ENCODE measurements at places on chromosomes 12 and 14.

DNA sequence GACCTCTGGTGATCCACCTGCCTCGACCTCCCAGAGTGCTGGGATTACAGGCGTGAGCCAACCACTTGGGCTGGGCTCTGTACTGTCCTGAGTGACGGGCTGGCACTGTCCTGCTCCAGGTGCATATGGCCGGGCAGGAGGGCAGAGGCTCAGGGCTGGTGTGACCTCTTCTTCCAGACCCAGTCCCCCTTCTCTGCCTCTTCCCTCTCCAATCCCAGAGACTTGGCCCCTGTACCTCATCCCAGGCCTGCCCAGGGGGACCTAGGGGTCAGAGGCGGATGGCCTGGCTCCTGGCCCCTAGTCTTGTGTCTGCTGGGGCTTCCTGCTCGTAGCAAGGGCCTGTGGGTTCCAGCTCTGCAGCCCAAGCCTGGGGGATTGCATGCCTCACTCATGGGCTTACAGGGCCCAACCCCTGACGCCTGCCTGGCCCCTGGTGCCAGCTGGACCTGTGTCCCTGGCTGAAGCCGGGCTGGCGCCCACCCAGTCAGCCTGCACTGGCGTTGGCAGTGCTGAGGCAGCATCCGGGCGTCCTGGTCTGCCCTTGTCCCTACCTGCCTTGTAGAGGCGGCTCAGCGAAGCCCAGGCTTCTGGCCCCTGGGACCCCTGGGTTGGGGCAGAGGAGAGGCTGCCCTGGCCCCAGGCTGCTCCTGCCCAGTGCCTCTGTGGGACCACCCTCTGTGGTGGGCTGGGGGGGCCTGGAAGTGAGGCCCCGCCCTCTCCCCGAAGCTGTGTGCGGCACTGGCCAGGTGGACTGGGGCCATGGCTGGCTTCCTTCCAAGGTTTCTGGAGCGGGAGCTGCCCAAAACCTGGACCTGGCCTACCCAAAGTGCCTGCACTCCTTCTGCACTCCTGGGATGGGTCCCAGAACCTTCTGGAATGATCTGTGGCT, 4.3 kb downstream of the TEDC1 start:
- DNase-seq: no peak

DNA sequence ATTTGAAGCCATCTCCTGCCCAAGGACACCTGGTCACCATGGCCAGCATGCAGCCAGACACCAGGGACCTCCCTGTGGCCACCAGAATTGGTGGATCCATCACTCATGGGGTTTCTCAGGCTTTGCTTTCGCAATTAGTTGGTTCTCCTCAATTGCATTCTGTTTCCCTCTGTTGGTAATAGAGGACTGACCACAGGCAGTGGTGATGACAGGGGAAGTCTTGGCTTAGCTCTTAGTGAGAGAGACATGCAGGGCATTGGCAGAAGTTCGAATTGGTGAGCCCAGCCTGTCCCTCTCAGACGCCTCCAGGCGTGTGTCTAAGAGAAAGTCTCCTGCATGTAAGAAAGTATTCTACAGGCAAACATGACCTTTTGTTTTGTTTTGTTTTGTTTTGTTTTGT, 21.3 kb downstream of the HCAR2 start:
- DNase-seq: no peak

DNA sequence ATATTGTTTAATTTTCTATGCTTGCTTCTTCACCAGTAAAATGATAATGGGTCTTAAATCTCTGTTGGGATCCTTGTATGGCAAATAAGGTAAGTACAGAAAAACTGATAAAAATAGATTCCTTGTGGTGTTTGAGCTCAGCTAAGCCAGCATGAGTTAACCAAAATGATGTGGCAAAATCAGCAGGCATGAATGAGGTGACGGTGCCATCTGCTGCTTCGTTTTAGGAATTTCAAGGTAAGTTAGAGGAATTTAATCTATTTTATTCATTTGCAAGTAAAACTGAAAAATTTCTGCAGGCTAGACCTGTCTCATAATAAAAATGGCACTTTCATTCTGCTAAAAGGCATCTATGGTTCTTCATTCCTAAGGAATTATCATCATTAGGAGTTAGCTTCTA, 10.0 kb upstream of the CLEC7A start:
- DNase-seq: no peak

DNA sequence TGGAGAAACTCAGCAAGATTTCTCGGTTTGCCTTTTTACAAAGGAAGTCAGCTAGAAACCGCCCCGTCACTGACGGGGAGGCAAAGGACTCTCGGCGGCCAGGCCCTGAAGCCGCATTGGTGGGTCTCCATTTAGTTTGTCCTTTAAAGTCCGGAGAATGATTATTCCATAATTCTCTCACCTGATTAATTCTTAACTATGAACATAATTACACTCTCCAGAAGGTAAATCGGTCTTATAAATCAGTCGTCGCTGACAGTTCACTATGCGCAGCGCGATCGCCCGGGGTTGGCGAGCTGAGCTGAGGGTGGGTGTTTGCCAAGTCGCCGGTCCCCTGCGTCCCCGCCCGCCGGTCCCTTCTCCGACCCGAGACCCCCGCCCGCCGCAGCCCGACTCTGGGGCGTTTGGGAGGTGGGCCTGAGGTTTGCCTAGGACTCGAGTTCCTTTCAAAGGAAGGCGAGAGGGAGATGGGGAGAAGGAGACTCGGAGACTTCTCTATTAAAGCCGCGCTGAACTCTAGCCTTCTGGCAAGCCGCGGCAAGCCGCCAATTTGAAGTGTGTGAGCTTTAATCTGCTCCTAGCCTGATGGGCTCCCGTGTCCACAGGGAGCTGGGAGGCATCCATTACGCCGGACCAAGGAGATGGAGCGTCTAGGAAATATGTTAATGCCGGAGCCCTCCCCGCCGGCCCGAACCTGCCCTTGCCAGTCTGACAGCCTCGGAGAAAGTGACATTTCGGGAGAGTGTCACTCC, 392.9 kb downstream of the NOVA1 start:
- DNase-seq: no peak

DNA sequence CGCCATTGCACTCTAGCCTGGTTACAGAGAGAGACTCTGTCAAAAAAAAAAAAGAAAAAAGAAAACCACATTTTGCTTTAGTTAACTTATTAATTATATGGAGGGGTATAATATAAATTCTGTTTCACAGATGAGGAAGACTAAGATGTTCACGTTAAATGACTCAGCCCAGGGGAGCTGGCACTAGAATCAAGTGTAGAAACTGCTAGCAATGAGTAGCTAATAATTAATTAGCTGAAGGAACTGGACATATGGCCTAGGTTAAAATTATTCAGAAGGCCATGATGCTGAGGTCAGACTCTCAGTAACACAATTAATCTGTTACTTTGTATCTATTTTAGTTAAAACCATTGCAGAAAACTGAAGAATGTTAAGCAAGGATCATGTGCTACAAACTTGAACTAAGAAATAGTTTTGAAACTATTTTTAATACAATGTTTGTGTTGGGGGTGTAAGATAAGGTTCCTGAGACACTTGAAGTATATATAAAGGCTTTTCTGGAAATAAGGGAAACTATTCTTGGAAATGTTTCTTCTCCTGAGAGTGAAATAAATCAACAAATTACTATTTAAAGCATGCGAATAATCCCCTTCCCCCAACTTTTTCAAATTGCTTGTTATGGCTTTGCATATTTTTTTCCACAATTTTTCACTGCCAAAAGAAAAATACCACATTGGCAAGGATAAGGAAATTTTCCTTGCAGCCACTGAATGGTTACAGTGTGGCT, 589.3 kb downstream of the SOX5 start:
- DNase-seq: peak; percentile 7

GRCh38 chr12:106035421-106035820, 103.3 kb downstream of the NUAK1 start:
- no peak for DNase-seq

GRCh38 chr14:45679853-45680252, 426.9 kb upstream of the MIS18BP1 start:
- peak; percentile 46 for DNase-seq

DNA sequence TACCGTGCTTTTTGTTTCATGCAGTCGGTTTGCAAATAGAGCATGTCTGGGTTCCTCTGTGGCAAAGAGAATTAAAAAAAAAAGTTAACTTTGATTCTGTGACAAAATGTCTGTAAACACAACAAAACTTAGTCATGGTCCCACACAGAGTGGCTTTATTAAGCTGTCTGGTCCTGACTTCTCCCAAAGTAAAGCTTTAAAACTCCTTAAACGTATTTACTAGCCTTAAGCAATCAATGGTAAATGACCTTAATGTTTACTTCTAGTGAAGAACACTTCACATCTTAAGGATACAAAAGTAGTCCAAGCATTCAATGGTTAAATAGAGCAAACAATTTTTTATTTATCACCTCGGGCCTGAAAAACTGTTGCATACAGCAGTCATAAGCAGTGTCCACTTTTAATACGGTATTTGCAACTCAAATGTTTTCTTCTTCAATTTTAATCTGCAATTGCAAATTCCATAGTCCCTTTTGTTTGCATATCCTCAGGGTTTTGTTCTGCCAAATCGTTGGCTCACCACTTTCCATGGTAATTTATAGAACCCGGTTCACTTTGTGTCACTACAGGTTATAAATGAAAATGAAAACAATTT, 453.0 kb upstream of the MIS18BP1 start:
- DNase-seq: no peak

- DNase-seq: no peak
Measured at GRCh38 chr14:64997108-64997794, 10.6 kb downstream of the FNTB start.

GRCh38 chr12:119460876-119461275, 126.3 kb downstream of the CCDC60 start:
- no peak for DNase-seq

DNA sequence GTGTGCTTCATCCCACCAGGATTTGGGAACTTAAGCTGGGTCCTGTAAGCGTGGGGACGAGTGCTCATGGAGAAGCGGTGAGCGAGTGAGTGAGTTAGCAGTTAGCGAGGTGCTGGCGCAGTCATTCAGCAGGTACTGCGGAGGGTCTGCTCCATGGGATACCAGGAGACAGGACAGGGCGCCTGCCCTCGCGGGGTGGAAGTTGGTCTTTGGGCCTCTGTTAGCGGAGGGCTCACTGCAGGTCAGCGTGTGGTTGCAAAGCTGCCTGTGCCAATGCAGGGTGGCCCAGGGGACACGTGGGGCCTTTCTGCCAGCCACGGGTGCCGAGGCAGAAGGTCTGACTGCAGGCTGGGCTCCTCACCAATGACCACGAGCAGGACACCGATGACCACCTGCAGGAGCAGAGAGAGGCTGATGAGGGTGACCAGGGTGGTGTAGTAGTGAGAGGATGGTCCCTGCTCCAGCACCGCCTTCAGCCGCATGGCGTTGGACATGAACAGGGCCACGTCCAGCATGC, 97.6 kb downstream of the NINJ2 start:
- DNase-seq: no peak

GRCh38 chr14:89767861-89768268, 186.7 kb downstream of the EFCAB11 start:
- peak; percentile 9 for DNase-seq

All from epithelial cell of proximal tubule (primary cell).